NCI-H1436 (cell line): ENCODE measurements at places on chromosomes 3 and 15.
A peak's percentile ranks its signal among the peaks of the same experiment; 100 is the strongest.

GRCh38 chr3:59450437-59450836 lies 400.6 kb upstream of the CFAP20DC start:
- DNase-seq = no peak

DNA sequence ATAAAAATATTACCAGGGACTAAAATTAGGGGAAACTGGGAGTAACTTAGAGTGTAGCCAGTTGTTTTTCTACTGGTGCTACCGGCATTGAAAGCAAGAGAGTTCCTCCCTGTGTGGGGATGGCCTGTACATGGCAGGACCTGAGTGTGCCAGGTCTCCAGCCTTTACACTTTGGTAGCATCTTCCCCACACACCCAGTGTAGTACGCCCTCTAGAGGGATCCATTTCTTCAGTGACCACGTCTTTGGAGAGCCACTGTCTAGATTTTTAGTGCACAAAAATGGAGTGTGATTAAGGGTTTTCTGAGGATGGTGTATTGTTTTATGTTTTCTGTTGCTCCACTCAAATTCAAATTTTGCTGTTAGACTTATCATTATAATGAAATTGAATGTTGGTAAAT lies 507.0 kb upstream of the TPRG1 start:
- no peak for DNase-seq

DNA sequence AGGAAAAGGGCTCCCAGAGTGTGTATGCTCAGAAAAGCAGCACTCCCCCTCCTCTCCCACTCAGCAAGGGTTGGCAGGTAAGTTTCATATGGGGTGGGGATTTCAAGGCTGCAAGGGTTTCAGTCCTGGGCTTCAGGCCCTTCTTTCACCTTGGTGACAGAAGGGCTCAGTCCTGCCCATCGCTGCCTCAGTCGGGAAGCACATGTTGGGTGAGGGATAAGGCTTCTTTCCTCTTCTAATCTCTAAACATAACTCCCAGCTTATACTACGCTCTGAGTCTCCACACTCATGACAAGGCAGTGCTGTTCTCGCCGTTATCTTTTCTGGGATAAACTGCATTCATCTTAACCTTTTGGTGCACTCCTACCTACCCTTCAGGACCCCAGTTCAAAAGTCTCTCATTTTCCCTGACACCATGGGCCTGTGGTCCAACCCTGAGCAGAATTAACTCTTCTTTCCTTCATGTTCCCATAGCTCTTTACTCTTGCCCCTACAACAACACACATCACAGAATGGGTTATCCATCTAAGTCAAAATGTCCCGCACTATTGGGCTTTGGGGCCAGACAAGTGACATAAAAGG lies 17.0 kb downstream of the RAB43 start:
- no peak for DNase-seq

DNA sequence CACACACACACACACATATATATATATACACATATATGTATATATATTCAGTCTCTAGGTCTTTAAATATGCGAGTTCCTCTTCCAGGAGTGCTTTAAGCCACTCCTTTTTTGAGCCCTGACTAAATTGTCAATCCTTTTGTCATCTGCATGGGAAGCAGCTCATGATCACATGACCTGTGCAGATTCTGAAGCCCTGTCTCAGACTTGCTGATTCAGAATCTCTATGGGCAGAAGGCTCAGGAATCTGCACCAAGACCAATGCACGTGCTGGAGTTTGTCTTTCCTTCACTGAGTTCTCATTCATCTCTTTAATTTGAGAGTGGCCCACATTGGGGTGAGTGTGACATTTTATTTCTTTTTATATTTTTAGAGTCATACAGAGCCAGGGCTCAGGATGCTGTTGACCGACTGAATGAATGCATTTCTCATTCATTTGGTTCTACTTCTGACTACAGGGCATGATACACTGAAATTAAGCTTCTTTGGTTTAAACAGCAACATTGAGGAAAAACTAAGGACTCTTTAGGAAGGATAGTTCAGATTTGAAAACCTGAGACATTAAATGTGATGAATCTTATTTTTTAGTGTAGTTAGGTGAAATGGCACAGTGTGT lies 307.5 kb downstream of the EDEM1 start:
- no peak for DNase-seq

DNA sequence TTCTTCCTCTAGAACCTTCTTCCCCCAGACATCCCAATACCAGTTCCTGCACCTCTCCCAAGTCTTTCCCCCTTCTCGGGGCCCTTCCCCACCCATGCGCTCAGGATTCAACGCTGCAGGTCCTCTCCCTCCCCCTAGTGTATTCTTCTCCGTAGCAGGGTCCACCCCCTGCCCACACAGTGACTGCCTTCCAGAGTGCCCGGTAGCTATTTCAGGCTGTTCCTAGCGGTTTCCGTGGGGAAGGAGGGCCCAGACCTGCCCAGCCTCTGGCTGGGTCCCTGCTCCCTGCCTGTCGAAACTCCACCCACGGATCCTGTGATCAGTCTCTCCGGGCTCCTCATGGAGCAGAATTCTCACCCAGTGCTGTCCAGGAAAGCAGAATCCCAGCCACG lies 45.2 kb upstream of the SEC61A1 start:
- no peak for DNase-seq

DNA sequence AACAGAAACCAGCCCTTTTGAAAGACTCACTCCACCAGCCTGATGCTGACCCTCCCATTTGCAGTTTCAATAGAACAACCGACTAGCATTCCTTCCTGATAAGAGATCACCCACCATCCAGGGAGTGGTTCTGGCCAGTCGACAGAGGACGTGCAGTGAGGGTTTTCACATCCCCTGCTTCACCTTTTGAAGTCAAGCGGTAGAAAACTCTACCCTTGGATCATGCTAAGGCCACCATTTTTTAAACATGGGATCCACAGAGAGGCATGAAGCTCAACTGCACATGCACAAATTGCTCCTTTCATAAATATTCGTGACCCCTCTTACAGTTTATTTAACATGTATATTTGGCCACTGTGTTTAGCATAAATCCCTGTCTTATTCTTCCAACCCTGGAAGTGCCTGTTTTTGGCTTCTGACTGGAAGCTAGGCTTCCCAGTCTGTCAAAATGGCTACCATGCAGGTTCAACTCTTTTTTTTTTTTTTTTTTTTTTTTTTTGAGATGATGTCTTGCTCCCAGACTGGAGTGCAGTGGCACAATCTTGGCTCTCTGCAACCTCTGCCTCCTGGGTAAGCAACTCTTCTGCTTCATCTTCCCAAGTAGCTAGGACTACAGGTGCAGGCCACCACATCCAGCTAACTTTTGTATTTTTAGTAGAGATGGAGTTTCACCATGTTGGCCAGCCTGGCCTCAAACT lies 1.0 kb upstream of the THUMPD3 start:
- DNase-seq = no peak

DNA sequence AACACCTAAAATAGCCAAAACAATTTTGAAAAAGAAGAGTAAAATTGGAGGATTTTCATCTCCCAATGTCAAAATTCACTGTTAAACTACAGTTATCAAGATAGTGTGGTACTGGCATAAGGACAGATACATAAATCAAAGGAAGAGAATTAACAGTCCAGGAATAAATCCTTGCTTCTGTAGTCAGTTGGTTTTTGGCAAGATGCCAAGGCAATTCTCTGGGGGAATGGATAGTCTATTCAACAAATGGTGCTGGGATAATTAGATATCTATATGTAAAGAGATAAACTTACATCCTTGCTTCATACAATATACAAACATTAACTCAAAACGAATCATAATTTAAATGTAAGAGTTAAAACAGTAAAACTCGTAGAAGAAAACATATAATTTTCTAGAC lies 57.9 kb upstream of the SELENOK start:
- no peak for DNase-seq

GRCh38 chr3:108724101-108724500 lies 33.1 kb downstream of the RETNLB start:
- no peak for DNase-seq

GRCh38 chr3:97957617-97958311 lies 14.5 kb downstream of the RIOX2 start:
- no peak for DNase-seq

GRCh38 chr3:40109641-40110490 lies 199.6 kb upstream of the EIF1B start:
- DNase-seq = no peak

DNA sequence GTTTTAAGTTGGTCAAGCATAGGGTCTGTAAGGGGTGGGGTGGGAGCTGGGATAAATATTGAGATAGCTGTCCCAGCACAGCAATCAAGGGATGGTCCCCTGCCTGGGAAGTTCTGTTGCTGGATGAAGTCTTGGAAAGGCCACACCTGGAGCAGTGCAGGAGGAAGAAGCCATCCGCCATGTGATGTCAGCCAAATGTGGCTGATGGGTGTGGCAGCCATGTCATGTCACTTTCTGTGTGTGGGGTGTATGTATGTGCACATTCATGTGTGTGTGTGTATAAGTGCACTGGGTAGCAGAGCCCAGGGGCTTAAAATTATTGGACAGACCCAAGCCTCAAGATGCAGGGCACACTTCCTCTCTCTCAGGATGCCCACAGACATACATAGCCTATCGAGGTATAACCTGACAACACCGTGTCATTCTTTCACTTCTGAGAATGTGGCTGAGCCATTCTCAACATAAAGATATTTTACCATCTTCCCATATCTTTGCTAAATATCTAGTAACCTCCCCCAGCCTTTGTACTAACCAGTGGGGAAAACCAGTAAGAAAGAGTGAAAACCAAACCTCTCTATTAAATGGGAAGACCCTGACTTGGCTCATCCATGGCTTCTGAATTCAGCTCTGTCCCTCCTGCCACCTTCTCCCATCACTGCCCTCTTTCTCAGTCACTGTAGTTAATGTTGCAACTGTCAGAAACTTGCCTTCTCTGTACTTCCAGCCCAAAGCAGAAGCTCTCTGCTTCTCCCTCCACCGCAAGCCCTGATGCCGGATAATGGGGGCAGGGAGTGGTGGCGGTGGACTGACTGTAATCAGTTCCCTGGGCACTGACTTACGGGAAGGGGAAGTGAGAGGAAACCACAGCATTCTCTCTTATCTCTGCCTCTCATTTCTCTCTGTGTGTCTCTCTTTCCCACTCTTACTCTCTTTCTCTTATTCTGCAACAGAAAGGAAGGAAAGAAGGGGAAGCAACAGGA lies 11.2 kb downstream of the TNFSF10 start:
- no peak for DNase-seq

GRCh38 chr15:101187820-101188636 lies 63.8 kb downstream of the CHSY1 start:
- DNase-seq = no peak

- DNase-seq = no peak
Observed at GRCh38 chr3:184914628-184915027, 102.7 kb downstream of the VPS8 start.

DNA sequence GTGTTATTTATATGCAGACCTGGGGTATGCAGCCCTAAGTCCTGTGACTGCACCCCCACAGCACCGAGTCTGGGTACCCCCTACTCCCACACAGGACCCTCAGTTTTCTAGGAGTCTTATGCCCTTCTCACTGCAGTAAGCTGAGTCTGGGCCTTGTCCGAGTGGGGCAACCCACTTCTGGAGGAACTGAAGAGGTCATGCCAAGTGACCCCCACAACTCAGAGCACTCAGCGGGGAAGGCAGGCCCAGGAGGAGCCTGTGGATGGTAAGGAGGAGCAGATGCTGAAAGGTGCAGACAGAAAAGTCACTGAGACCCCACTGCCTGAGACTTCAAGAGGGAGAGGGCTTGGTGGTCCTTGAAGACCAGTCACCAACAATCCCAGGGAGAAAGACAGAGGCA lies 56.1 kb upstream of the FGD5 start:
- no peak for DNase-seq

GRCh38 chr15:77921664-77922063 lies 155.8 kb downstream of the TBC1D2B start:
- DNase-seq = no peak

DNA sequence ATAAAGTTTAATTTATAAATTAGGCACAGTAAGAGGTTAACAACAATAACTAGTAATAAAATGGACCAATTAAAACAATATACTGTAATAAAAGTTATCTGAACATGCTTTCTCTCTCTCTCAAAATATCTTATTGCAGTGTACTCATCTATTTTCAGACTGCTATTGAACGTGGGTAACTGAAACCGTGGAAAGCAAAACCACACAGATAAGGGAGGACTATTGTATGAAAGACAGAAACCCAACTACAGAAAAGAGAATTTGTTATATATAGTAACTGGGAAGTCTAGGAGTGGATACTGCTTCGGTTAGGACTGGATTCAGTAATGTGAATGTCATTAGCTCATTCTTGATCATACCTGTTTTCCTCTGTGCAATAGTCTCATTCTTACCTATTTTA lies 119.3 kb upstream of the DAZL start:
- no peak for DNase-seq

DNA sequence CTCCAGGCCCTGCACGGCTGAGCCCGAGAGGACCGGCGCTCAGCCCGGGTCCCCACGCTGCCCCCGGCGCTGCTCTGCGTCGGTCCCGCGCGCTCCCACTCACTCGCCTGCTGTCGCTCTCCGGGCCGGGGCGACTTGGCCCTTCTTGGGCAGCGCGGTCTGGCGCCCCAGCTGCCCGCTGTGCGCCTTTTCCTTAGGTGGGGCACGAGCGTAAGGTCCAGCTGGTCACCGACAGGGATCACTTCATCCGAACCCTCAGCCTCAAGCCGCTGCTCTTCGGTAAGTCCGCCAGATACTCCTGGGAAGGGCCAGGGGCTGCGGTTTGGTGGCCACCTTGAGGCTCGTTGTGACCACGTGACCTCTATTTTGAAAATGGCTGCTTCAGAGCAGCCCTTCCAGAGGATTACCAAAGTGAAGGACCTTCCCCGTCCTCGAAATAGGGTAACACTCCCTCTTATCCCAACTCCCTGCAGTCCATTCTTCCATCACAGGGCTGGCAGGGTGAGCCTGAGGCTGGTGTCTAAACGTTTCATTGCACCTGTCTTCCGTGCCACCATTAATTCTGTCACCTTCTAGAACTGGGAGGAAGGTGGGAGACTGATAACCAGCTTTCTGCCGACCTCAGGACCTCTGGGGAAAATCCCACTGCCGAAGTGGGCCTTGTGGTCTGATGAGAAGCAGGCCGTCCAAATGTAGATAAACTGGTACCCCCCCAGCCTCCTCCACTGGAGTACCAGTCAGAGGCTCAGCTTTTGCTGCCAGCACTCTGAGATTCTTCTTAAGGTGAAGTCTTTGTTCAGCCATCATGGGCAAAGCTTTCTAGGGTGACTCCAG lies 812 bp downstream of the P4HTM start:
- DNase-seq = no peak

- no peak for DNase-seq
Observed at GRCh38 chr3:101896083-101896757, 46.9 kb downstream of the NFKBIZ start.

GRCh38 chr3:181660337-181660736 lies 51.4 kb upstream of the SOX2 start:
- DNase-seq = no peak

- no peak for DNase-seq
Observed at GRCh38 chr3:28799084-28799483, 450.5 kb upstream of the AZI2 start.

DNA sequence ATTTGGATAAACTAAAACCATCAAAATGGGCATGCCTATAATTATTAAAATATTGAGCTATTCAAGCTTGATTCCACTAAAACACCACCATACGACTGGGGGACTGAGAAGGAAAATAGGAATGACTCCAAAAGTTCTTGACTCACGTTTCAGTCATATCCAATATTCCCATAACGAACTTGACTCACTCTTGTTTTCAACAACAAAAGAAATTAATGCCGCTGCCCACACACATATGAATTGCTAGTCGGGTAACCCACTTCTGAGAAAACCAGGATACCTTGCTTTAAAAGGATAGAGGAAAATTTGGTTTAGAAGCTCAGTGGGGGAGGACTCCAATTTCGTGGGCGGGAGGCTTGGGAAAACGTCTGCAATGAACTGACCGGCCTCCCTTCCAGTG lies 5.2 kb downstream of the HTR3C start:
- no peak for DNase-seq

- DNase-seq = no peak
Observed at GRCh38 chr3:3209714-3210113, 30.2 kb upstream of the CRBN start.

GRCh38 chr3:180036092-180036670 lies 556 bp downstream of the PEX5L start:
- DNase-seq = peak; percentile 44
